ENCODE measurements at places on chromosomes 16 and 17.

DNA sequence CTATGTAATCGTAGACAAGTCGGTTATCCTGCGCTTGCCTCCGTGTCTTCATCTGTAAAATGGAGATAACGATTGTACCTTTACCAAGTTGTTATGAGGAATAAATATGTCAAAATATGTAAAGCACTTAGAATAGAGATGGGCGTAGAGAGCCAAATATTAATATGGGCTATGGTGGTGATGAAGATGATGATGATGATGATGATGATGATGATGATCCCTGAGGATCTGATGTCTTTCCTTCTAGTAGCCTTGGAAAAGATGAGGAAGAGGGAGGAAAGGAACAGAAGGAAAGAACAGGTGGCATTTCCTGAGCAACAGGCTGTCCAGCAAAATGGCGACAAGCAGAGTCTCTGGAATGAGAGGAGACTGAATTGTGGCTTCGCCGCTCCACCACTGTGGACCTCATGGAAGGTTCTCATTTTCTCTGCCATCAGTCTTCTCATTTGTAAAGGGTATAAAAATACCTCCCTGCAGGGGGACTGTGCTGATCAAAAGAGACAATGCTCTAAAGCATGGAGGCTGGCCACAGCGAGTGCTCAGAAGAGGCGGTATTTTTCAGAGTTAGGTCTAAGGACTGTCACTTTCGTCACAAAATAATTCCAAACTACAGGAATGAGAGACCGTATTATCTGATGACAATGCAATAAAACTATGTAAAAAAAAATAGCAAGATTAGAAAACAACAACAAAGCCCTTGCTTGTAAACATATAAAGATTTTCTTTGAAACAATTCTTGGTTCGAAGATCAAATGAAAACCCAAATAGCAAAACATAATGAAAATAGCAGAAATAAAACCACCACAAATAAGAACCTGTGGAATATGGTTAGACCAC lies 17.2 kb upstream of the RCVRN start:
- DNase-seq = no peak

GRCh38 chr17:21286909-21287702 lies 2.6 kb downstream of the MAP2K3 start:
- DNase-seq = no peak

- no peak for DNase-seq
Observed at GRCh38 chr17:59498530-59499307, 66.7 kb upstream of the DHX40 start.

GRCh38 chr16:81625544-81626153 lies 153.4 kb upstream of the PLCG2 start:
- no peak for DNase-seq

DNA sequence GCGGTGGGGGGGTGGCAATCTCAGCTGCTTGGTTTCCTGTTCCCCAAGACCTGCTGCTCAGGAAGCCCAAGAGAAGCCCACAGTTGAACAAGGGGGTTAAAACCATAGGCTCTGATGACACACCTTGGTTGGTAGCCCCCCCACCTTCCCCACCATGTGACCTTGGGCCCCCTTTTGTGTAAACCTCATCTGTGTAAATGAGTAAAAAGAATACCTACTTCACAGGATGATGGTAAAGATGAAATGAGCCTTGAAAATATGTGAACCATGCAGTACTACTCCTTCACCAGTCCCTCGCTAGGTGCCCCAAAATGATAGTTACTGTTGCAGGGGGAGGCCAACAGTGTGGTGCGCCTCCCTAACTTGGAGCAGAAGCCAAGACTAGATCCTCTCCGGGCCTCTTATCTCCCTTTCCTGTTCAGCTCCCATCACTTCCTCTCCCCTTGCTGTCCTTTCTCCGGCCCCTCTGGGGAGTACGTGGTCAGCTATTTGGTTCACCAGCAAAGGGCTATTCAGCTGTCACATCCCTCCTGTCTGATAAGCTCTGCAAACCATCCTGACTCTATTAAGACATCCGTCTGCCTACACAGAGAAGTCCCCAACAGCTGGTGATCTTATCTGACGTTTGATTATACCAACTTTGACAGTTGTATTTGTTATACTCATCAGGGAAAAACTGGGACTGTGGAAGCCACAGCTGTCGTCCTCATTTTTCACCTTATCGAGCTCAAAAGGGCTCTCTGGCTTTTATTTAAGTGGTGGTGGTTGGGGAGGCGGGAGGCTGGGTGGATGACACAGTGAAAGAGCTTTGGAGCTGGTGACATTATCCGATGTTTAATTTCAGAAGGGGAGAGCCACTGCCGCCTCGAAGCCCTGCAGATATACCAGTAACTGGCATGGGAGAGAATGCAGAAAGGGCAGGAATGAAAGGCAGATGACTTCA lies 19.9 kb downstream of the DCAKD start:
- DNase-seq = no peak

DNA sequence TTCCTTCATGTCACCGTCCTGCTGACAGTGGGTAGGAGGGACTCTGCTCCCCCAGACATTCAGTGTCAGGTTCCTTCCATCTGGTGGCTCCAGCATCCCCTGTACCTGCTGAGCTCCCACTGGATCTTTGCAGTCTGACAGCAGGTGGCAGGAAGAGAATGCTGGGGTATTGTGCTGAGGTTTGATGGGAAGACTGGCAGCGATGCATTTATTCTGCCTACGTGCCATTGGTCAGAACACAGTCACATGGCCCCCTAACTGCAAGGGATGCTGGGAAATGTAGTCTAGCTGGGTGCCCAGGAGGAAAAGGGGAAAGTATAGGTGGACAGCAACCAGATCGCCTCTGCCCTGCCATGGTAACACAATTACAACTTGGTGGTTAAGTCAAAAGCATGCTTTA lies 44.4 kb downstream of the IRX3 start:
- DNase-seq = no peak

DNA sequence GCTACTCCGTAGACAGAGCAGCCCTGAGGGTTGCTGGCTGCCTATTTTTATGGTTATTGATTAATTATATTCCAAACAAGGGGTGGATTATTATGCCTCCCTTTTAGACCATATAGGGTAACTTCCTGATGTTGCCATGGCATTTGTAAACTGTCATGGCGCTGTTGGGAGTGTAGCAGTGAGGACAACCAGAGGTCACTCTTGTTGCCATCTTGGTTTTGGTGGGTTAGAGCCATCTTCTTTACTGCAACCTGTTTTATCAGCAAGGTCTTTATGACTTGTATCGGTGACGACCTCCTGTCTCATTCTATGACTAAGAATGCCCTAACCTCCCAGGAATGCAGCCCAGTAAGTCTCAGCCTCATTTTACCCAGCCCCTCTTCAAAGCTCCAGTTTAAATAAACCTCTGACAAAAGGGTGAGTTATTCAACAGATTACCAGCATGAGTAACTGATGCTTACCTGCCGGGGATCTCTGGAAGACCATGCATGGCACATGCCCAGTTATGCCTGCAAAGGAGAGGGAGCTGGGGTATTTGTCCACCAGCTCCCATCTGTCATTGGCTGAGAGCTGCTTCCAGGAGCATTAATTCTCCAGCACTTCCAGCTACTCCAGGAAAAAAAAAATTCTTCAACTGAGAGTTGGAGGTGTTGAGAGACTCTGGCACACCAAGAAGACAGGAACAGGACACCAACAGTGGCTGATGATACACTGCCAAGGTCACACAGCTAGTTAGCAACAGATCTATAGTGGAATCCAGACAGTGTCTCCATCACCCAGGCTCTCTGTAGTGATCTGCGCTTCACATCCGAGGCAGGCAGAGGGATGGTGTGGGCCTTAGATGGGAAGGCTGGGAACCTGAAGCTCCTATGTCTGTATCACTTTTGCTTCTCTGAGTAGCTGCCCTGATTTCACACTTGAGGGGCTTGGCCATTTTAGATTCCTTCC lies 36.6 kb upstream of the IL21R start:
- no peak for DNase-seq

GRCh38 chr16:24044467-24044866 lies 208.7 kb downstream of the PRKCB start:
- no peak for DNase-seq

GRCh38 chr16:52203096-52203495 lies 343.8 kb downstream of the TOX3 start:
- DNase-seq = no peak

GRCh38 chr17:56908001-56908542 lies 5.8 kb downstream of the TRIM25 start:
- DNase-seq = no peak

DNA sequence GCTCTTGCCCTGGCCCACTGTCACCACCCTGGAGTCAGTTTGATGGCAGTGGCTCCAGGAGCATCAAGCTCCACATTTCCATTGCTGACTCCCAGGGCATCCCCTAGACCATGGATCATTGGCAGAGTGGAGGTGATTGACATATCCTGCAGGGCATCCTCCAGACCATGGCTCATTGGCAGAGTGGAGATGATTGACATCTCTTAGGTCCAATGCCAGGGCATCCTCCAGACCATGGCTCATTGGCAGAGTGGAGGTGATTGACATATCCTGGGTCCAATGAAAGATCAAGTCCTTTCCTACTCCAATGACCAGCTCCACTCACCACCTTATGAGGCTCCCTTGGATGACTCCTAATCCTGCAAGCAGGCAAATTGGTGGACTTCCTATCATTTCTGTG lies 174.3 kb upstream of the NLRP1 start:
- DNase-seq = no peak

DNA sequence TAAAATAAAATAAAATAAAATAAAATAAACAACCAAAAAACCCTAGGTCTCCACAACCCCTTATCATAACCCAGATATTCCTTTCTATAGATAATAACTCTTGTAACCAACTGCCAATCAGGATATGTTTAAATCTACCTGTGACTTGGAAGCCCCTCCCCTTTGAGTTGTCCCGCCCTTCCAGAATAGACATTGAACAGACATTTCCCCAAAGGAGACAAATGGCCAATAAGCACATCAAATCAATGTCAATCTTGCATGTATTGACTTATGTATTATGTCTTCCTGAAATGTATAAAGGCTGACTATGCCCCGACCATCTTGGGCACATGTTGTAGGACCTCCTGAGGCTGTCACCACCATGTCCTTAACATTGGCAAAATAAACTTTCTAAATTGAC lies 1.5 kb upstream of the MAPK7 start:
- DNase-seq = no peak

DNA sequence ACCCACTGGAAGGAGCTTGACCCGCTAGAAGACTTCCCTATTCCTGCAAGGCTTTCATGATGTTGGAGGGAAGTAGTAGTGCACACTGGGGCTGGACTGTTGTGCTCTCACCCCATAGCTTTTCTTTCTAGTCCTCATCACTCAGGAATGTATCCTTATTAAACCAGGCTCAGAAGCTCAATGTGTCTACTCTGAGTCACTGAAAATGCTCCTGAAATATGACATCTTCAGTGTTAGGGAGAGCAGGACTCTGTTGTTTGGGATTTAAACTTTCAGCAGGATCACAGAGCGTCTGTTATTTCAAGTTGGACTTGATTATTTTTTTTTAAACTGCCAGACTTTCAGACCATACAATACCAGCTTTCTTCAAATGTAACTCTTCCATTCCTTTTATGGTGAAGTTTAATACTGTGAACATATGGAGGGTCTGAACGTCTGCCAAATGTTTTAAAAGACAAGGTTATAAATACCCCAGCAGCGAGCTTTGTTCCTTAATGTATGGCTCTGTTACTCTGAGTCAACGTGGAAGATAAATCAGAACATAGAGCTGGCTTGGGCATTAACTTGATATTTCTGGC lies 257.5 kb downstream of the CDH11 start:
- DNase-seq = no peak

Data from activated naive CD4-positive, alpha-beta T cell (primary cell).